ENCODE measurements at places on chromosomes 4 and X.

DNA sequence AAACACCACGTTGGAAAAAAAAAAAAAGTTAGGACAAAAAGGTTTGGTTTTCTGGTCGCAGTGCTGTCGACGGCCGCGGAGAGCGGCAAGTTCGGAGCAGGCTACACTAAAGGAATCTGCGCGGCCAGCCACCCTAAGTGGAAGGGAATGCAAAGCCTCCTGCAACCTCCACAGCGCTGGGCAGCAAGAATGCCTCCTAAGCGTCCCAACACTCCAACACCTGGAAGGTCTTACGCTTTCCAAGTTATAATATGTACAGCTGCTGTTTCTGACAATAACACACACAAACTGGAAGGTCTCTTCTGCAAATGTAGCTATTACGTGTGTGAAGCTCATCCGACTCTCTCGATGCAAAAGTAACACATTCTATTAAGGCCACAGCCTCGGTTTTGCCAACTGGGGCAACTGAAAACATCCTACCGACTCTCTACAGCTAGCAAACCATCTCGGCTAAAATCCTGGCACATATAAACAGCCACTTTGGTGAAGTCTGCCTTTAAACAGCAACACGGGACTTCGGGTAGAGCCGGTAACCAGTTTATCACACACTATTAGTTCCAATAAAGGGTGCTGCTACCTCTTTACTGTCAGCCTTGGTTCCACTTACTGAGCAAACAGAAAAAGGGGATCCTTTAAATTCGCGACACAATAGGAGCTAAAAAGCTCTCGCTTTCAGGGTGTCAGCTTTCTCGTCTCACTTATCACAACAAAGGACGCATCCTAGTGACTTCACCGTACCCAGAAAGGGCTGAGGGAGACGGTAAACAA, 895 bp downstream of the SMIM14 start:
- peak; percentile 43 for DNase-seq

- DNase-seq, result no peak
Measured at GRCh38 chrX:22136711-22137110, 104.6 kb downstream of the PHEX start.

- no peak for DNase-seq
Measured at GRCh38 chr4:88969271-88969670, 87.7 kb downstream of the FAM13A start.

- DNase-seq, result no peak
Measured at GRCh38 chr4:128416921-128417320, 129.3 kb upstream of the PGRMC2 start.

DNA sequence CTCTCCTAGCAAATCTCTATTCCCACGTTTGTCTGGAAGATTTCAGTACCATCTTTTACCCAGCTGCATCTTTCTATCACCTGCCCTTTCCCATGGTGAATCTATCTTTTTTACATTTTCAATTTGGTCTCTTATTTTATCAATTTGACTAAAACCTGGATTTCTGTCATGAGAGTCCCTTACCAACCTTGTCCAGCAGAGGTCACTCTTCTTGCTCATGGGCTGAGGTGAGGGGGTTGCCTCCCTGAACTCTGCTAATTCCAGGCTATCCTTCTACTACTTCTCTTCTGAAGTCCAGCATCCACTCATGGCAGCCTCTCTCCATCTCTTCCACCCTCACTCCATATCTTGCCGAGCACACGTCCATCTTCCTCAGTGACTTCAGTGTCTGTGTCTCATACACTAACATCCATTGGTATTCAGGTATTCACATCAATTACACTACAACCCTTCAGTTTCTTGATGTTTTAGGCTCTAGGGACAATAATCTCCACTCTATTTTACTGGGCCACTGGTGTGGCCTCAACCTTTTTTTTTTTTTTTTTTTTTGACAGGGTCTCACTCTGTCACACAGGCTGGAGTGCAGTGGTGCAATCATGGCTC, 17.8 kb upstream of the ZNF827 start:
- peak; percentile 57 for DNase-seq

DNA sequence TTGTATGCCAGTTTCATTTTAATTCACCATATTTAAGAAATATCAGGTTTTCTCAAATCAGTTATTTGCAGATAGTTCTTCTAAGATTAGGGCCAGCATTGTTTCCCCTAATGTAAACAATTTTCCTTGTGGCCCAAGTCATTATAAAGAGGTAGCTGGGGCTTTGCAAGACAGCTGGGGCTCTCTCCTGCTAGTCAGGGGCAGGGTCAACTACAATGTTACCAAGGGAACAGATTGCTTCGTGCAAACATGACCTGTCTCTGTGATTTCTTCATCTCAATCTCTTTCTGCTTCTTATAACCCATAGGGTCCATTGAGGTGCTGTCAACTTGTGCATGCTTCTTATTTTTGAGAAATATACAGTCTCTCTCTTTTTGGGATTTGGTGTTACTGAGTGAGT, 12.1 kb downstream of the ARMCX6 start:
- no peak for DNase-seq

DNA sequence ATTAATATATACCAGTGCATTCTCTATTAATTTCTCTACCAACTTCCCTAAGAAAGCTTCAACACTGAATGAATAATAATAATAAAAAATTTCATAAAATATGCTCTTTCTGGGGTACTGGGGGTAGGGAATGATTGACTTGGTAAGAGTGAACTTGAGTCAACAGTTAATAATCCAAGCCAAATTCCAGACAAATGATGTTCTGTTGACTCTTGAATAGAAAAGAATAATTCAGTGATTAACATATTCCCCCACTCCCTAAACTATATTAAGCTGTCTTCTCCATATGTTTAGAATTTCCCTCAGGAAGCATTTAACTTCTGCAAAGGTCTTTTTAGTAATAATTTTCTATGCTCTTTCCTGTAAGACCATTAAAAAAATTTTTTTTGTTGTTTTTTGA, 12.3 kb downstream of the PGRMC2 start:
- DNase-seq, result no peak

- DNase-seq, result no peak
Measured at GRCh38 chrX:129427267-129427666, 96.0 kb downstream of the SMARCA1 start.

GRCh38 chrX:129522184-129523078, 859 bp downstream of the SMARCA1 start:
- DNase-seq, result no peak

DNA sequence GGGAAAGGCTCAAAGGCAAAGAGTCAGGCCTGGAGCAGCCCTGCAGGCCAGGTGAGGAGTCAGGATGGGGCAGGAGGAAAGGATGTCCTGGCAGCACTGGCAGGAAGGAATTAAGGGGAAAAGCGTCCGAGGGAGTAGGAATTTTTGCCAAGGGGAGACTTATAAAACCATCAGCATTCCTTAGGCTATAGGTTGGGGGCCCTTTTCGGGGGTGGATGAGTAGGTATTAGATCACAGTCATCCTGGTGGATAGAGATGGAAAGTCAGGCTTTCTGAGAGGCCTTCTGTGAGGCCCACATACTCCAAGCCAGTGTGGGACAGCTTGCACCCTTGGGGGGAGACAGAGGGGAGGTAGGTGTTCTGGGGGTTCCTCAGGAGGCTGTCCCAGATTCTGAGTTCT, 12.3 kb downstream of the STARD8 start:
- no peak for DNase-seq

- no peak for DNase-seq
Measured at GRCh38 chr4:17273047-17273446, 238.8 kb downstream of the QDPR start.

DNA sequence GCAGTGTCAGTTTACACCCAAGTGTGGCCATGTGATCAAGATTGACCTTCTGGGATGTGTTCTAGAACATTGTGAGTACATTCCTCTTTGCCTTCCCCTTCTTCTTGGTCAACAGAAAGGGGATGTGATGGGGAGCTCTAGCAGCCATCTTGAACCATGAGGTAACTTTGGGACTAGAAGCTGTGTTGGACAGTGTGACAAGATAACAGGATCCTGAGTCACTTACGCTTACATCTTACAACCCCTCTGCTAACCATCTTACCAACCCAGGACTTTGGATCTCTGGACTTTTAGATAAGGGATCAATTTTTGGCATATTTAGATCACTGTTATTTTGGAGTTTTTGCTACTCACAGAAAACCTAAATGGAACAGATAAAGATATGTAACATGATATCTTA, 625.6 kb downstream of the BCOR start:
- no peak for DNase-seq

DNA sequence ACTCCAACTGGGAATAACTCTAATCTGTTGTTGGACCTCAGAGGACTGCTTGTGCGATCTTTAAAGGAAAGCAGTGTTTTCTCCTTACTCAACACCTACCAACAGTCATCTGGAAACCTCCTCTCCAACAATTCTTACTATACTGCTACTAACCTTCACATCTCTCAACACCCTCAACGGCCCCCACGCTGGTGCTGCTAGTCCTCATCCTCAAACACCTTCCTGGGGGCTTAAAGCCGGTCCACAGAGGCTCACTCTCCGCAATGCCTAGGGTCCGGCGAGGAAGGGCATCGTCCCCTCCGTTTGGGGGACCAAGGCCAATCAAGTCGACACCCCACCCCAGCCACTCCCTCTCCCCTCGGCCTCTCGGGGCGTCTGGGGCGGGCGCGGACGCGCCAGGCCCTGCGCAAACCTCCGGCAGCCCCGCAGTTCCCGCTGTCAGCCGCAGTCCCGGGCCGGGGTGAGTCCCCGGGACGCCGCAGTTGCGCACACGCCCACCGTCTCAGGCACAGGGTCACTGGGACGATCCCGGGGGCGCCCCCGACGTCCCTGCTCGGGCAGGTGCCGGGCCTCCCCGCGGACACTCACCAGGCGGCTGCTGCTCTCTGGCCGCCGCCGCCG, 418 bp downstream of the TAB3 start:
- peak; percentile 33 for DNase-seq

- DNase-seq, result no peak
Measured at GRCh38 chr4:125115941-125116340, 198.8 kb upstream of the FAT4 start.

GRCh38 chr4:76316131-76316530, 9.6 kb downstream of the STBD1 start:
- DNase-seq, result no peak

DNA sequence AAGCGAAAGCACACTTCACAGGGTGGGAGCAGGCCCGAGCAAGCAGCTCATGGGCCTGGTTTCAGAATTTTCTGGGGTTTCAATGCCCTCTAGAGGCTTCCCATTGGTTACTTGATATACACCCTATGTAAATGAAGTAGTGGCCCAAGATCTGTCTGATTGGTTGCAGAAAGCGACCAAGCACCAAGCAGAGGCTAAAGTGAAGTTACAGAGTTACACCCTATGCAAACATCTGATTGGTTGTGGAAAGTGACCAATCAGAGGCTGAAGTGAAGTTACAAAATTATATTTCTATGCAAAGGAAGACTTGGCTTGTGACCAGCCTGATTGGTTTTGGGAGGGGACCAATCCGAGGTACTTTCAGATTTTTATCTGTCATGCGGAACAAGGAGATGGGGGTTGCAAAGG, 8.2 kb downstream of the FHIP1A start:
- no peak for DNase-seq

- DNase-seq, result peak; percentile 47
Measured at GRCh38 chr4:7052923-7053715, 9.9 kb downstream of the TADA2B start.

DNA sequence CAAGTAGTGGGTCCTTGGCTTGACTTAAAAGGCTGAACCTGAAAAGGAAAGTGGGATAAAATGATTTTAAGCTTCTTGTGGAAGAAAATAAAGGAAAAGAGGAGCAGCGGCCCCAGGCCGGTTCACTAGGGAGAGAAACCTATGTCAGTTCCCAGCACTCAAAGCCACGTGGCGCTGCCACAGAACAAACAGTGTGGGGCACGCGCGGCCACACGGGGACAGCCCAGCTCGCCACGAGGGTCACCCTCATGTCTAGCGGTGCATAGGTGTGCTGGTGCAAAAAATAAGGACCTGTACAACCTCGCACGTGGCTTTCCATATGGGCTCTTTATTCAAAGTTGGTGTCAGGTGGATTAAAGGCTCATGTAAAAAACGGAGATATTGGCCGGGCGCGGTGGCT, 17.1 kb downstream of the MSANTD1 start:
- DNase-seq, result no peak

- no peak for DNase-seq
Measured at GRCh38 chrX:153750127-153750774, 13.8 kb upstream of the PLXNB3 start.

DNA sequence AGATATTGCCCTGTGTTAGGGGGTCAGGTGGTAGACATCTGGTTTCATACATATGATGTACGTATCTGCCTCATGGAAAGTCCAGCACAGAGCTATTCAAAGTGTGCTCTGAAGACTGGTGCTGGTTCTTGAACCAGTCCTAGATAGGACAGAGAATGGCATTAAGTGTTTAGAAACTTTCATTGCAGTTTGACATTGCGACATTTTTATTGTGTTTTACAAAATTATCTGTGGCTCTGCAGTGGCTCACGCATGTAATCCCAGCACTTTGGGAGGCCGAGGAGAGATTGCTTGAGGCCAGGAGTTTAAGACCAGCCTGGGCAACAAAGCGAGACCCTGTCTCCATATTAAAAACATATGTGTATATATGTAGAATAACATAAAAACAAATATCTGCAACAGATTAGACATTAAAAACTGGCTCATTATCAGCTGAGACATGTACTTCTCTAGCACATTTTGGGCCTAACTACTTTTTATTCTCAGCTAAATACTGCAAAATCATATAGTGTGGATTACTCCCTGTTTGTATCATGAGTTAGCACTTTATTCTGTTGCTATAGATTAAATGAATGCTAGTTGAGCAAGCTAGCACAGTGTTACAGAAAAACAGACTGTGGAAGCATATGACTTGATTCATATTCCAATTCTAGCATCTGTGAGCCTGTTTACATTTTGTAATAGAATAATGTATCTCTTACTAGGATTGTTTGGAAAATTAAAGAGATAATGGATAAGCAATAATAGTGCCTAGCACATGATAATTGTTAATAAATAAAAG, 57.1 kb downstream of the USP9X start:
- no peak for DNase-seq

- DNase-seq, result no peak
Measured at GRCh38 chr4:129246910-129247461, 151.0 kb downstream of the C4orf33 start.

DNA sequence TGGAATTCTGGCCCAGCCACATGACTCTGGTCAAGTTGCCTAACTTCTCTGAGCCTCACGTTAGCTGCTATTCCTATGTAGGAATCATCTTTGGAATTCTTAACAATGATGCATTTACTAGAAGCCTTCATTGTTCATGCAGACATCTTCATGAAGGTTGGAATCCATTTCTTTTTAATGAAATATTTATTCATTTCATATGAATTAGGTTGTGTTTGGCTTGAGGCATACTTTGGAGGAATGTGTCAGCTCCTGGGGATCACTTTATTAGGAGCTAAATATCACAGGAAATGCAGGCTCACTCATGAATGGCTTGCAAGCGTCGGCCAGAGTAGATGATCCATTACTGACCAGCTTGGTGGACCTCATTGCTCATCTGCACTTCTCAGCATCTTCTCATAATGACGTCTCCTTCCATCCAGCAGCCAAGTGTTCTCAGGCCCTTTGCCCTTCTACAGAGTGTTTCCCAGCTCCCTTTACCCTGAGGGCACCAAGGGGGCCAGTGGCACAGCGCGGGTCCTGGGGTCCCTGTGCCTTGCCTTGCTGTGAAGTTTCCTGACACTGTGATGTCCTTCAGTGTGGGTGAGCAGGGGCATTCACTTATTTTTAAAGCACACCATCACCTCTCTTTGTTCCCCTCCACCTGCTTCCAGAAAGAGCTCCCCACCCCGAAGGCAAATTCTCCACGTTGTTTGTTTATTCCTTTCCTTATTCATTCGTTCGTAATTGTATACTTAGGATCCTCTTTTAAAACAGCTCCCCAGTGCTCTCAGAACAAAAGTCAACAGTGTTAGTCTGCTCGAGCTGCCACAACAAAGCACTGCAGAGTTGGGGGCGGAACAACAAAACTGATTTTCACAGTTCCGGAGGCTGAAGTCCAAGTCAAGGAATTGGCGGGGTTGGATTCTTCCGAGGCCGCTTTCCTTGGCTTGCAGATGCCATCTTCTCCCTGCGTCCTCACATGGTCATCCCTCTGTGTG, 106.8 kb downstream of the STK32B start:
- DNase-seq, result no peak

Measured in CD4-positive, alpha-beta T cell treated with Interferon alpha-2 for 1 hour (primary cell).